NCI-H146 (cell line): ENCODE measurements at places on chromosomes 2 and 18.
A peak's percentile ranks its signal among the peaks of the same experiment; 100 is the strongest.

- DNase-seq: no peak
Observed at GRCh38 chr2:105861200-105861599, 116.5 kb downstream of the NCK2 start.

GRCh38 chr2:25312958-25313710, 28.6 kb downstream of the DNMT3A start:
- DNase-seq: peak; percentile 17

DNA sequence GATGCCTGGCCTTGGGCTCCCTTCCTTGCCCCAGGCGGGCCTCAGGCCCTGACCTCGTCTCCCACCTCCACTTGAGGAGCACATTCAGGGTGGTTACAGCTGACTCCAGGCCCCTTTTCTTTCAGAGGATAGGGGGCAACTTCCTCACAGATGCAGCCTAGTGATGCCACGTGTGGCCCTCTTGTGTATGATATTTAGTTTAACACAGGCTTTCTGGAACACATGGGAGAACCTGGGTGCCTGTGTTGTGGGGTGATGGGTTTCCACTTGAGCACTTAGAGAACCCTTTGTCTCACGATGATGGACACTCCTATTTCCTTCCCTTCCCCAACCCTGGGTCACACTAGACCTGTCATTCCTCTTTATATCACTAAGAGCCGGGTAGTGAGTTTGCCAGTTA, 6.8 kb upstream of the KCNS3 start:
- DNase-seq: no peak

GRCh38 chr2:118124288-118124891, 36.1 kb downstream of the INSIG2 start:
- DNase-seq: no peak

DNA sequence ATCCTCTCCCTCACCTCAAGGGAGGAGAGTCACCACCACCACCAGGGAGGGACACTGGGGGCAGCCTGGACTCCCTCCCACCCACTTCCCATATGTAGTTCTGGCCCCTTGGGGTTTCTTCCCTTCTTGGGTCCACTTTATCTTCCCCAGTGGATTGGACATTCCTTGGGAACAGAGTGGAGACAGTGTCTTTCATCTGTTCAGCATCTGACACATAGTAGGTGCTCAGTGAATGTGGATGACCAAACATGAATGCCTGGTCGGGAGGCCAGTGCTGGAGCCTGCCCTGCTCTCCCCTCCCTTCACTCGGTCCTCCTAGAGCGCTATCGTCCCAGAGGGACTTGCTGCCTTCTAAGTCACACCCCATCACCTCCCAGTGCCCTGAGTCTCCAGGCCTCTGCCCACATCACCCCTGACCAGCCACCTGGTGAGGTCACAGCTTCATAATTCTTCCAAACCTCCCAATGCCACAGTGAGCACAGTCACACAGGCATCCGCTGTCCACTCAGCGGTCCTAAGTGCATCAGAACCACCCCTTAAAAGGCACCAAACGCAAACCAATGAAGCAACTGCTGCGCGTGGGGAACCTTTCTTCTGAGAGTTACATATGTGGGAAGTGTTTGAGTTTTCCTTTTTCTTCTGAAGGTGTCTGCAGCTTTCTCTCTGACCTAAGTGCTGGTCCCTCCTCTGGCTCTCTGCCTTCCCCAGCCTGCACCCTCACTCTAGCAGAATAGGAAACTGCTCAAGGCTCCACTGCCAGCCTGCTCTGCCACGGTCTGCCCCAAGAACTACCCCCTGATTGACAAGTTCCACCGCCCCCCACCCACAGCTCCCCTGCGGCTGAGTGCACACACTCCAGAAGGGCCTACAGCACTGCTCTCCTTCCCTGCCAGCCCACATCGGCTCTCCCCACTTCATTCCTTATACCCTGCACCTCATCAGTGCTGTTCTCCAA, 7.2 kb upstream of the SFXN5 start:
- DNase-seq: no peak

DNA sequence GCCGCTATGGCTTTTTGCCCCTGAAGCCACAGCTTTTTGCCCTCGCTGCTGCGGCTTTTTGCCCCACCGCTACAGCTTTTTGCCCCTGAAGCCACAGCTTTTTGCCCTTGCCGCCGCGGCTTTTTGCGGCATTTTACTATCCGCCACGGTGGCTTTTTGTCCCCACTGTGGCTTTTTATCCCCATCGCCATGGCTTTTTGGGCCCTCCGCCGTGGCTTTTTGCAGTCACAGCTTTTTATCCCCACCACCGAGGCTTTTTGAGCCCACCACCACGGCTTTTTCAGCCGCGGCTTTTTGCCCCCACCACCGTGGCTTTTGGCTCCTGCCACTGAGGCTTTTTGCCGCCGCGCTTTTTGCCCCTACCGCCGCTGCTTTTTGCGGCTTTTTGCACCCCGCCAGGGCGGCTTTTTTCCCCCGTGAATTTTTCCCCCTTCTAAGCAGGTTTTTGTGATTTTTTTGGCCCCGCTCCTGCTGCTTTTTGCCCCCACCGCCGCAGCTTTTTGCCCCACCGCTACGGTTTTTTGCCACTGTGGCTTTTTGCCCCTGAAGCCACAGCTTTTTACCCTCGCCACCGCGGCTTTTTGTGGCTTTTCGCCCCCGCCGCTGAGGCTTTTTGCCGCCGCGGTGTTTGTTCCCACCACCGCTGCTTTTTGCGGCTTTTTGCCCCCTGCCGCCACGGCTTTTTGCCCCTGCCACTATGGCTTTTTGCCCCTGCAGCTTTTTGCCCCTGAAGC, 2797.2 kb upstream of the TEKT4 start:
- no peak for DNase-seq

- DNase-seq: no peak
Observed at GRCh38 chr18:4813708-4814107, 358.6 kb upstream of the DLGAP1 start.

DNA sequence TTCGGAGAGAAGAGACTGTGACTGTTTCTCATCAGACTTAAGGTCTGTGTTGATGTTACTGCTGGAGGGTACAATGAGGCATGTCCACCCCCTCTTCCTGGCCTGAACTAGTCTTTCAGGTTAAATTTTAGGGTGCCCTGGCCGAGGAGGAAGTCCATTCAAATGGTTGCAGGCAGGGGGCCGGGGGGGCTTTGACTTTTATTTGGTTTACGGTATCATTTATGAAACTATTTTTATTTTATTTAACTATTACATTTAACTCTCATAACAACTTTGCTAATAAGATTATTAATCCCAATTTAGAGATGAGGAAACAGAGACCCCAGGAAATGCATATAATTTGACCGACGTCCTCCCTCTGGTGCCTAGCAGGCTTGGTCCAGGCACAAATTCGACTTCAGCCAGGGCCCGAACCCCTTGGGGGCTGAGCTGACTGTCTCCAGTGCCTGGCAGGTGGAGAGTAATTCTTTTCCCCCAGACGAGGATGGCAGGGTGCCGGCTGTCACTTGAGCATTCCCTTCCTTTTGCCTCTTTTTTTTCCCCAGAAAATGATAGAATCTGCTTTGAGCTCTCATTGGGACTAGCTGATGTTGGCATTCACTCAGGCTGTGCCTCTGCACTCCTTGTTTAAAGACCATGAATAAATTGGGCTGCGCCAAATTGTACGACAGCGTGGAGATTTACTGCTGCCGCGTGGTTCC, 255.3 kb upstream of the SALL3 start:
- no peak for DNase-seq

- no peak for DNase-seq
Observed at GRCh38 chr2:39515273-39515896, 78.3 kb upstream of the MAP4K3 start.

GRCh38 chr2:120480346-120480902, 134.5 kb downstream of the INHBB start:
- DNase-seq: no peak

DNA sequence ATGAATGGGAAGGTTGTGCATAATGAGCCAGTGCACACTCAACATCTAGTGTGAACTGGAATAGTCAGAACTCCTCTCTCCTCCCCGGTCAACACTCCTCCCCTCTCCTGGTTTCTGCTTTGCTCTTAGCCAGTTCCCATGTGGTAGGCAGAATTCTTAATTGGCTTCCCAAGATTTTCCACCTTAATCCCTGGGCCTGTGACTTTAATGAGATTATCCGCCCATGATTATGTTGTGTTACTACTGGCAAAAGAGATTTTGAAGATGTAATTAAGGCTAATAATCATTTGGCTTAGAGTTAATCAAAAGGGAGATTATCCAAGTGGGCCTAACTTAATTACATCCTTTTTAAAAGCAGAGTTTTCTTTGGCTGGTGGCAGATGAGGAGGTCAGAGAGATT, 34.2 kb upstream of the REV1 start:
- DNase-seq: no peak

GRCh38 chr2:102187496-102188150, 800 bp downstream of the IL1RL2 start:
- DNase-seq: no peak

- no peak for DNase-seq
Observed at GRCh38 chr2:217731805-217732204, 271.0 kb downstream of the TNS1 start.

GRCh38 chr2:85188852-85189251, 55.7 kb downstream of the TCF7L1 start:
- peak; percentile 24 for DNase-seq

- DNase-seq: no peak
Observed at GRCh38 chr2:127901339-127902056, 15.7 kb upstream of the AMMECR1L start.

DNA sequence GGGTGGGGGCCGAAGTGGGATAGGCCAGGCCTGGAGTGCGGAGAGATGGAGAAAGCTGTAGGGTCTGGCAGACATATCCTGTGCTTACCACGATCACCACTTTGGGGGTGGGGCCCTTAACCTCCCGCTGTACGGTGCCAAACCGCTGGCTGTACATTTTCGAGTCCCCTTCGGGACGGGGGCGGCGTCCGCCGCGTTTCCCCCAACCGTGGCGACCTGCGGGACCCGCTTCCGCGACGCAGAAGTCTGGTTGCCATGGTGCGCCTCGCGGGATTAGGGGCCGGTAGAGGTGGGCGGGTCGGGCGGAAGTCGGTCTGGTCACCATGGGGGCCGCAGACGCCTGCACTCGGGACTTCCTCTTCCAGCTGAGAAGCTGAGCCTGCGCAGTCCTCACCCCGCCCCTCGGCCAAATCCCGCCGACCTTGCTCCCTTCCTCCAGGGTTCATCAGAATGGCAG, at the start of gene CFAP53:
TSS of gene CFAP53 (minus strand) at position 248 of the 457 bp plus-strand sequence. CDS start at position 157, 91 bp downstream.
- DNase-seq: peak; percentile 96

- DNase-seq: peak; percentile 61
Observed at GRCh38 chr18:46660957-46661749, 4.1 kb upstream of the LOXHD1 start.

- no peak for DNase-seq
Observed at GRCh38 chr2:167333245-167333644, 445.0 kb downstream of the XIRP2 start.

DNA sequence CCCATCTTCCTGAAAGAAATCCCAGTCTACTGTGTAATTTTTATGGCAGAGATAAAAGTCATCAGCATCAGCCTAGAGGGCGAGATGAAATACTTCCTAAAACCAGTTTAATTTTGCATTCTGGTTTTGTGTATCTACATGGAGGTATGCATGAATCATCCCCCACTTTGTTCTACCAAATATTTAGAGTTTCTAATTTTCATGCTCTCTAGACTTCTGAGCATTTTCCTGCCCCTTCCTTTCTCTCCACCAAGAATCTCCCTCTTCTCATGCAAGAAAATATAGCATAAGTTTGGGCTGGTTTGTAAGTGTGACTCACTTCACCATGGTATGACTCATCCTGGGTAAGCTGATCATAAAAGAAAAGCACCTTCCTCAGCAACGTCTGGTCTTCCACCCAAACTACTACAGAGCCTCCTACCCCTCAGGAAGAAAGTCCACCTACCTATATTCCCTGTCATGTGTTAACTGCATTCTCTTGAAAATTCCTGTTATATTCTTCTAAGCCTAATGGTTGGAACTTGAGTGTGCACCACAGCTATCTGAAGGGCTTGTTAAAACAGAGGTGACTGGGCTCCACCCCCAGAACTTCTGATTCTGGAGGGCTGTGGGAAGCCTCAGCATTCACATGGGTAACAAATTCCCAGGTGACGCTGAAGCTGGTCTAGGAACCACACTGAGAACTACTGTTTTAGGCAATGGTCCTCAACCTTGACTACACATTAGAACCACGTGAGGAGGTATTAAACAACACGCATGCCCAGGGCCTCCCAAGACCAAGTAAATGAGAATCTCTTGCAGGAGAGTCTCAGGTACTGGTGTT, 37.4 kb upstream of the RAPGEF4 start:
- no peak for DNase-seq

DNA sequence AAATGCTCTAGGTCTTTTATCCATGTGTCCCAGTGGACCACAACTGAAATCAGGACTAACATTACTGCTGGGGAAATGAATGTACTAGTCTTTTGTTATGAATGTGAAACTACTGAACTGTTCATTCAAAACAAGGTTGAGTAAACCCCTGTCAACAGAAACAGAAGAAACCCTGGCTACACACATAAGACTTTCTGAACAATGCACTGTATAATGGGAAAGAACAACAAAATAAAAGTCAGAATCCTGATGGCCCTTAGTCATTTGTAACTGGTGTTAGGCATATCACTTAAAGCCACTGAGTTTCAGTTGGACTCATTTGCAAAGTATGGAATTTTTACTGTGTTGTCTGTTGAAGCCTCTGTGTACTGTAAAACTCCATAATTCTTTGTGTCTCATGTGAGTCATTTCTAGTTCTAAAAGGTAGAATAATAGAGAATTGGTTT, 77.0 kb upstream of the UBXN4 start:
- no peak for DNase-seq

- no peak for DNase-seq
Observed at GRCh38 chr2:71210292-71210691, 16.6 kb downstream of the PAIP2B start.

DNA sequence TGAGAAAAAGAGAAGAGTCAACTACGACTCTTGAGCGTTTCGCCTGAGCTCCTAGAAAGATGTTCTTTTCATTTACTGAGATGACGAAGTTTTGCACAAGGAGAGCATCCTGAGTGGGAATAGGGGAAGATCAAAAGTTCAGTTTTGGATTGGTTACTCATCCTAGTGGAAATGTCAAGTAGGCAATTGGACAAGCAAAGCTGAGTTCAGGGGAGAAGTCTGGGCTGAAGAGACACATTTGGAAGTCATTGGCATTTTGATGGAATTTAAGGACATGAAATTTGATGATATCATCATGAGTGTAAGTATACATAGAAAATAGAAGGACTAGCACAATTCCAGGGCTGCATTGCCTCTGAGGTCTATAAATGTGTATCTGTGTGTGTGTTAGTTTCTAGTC, 416.6 kb downstream of the RAD51AP2 start:
- DNase-seq: no peak

GRCh38 chr2:161116509-161116908, 43.7 kb upstream of the TANK start:
- no peak for DNase-seq

- DNase-seq: no peak
Observed at GRCh38 chr2:112817082-112817689, 19.4 kb downstream of the IL1B start.
